Activated CD4-positive, CD25-positive, alpha-beta regulatory T cell treated with anti-CD3 and anti-CD28 coated beads, Interleukin-2, amount 50 U/mL, for 16 hours (primary cell): ENCODE measurements at places on chromosomes 5 and 9.

DNA sequence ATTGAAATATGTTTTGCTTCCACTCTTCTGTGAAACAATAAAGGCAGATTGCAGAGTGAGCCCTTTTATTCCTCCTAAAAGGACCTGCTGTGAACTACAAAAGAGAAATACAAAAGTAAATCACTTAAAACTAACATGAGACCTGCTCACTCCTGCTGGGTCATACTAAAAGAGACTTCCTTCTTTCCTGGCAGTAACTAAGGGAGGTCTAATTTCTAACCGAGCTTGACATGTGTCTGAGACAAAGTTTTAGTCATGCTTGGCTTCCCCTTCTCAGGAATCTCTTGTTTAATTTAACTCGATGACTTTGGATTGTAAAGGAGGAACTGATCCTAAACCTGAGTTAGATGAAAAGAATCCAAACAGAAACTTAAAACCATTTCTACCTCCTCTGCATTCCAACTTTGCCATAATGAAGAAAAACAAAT, 86.4 kb upstream of the CDH6 start:
- DNase-seq = no peak

DNA sequence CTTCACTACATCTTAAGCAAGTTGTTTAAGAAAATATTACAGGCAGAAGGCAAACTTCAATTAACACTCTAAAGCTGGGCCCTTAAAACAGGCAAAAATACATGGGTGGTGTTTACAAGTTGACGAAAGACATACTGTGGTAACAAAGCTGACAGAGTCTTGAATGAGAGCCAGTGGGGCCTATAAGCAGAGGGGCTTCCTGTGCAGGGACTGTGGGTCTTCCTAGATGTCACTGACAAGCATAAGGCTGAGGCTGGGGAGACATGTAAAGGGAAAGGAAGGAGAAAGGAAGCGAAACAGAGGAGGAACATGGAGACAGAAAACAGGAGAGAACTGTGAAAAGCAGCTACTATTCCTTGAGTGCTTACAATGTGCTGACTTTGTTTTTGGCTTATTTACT, 308.0 kb upstream of the RPS23 start:
- no peak for DNase-seq

GRCh38 chr9:99001892-99002291, 58.2 kb downstream of the COL15A1 start:
- no peak for DNase-seq

DNA sequence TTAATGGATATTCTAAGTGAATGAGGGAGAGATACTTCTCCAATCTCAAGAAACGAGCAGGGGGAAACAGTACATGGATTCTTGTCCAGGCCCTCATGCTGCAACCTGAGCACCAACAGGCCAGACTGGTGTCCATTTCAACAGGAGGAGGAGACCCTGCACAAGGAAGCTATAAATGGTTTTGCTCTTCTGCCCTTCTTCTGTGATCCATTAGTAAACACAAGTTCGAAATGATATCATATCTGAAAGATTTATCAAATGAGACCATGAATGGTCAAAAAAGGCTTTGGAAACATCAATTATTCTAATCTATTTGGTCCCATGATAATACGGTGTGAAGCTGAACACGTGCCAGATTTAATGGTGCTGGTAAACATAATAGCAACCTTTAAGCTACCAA, 109.8 kb downstream of the NR6A1 start:
- DNase-seq = no peak

DNA sequence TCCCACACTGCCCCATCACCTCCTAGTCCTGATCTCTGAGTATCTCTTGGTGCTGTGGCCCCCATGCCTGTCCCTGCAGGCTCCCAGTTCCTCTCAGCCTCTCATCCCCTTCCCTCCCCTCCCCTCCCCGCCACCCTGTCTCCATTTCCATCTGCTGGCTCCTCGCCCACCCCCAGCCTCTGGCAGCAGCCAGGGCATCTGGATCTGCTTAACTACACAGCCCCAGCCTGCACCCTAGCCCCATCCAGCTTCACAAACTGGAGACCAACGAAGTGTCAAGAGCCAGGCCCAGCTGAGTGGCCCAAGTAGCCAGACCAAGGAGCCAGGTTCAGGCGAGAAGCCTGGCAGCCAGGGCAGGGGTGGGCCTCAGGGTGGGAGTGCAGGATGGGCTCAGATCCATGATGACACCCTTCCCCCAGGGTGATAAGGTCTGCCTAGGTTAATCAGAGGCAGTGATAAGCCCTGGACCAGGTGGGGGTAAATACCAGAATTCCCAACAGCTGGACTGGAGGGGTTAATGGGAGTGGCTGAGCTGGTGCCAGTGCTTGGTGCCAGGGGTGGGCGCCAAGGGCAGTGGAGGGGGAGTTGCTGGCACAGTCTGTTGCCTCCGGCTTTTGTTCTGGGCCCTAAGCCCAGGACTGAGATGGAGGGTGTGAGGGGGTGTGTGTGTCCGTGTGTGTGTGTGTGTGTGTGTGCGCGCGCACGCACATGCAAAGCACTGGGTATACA, 2.5 kb downstream of the IL11RA start:
- DNase-seq = no peak

GRCh38 chr9:134619983-134620661, 21.5 kb upstream of the COL5A1 start:
- no peak for DNase-seq

DNA sequence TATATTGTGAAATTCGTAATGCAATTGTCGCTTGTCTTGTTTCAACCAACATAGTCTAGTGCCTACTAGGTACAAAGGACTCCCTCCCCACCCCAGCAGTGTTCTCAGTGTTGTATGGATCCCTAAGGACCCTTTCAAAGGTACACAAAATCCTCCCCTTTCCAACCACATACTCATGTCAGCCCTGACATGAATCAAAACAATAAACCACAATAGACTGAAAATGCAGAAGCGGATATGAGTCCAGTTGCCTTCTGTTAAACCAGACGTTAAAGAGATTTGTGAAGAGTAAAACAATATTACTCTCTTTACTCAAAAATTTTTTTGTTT, 82.4 kb upstream of the IFNK start:
- no peak for DNase-seq

- DNase-seq = no peak
Measured at GRCh38 chr9:69801989-69802388, 18.6 kb upstream of the CFAP95 start.

- DNase-seq = no peak
Measured at GRCh38 chr5:96668725-96669124, 6.5 kb downstream of the CAST start.

DNA sequence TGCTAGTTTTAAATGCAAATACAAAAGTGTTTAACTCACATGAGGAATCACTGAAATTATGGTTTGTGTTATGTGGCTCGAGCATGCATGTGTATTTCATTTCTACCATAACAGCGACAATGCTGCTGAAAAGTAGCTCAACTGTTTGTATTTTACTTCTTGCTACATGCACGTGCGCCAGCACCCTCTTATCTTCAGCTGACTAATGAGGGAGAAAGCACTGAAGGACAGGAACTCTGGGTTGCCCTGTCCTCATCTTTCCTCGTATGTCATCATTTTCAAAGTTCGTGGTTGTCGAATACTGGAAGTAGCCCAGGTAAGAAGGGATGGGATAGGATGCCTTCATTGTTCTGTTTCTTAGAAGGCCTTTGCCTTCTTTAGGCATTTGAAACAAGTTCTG, 120.3 kb downstream of the SYK start:
- no peak for DNase-seq

GRCh38 chr9:36163049-36163785, 6.0 kb upstream of the CCIN start:
- no peak for DNase-seq

GRCh38 chr5:87997662-87998061, 271.0 kb downstream of the TMEM161B start:
- no peak for DNase-seq

GRCh38 chr5:170444181-170444580, 55.0 kb upstream of the KCNMB1 start:
- DNase-seq = no peak

GRCh38 chr9:116274293-116274692, 120.7 kb downstream of the PAPPA start:
- DNase-seq = no peak

DNA sequence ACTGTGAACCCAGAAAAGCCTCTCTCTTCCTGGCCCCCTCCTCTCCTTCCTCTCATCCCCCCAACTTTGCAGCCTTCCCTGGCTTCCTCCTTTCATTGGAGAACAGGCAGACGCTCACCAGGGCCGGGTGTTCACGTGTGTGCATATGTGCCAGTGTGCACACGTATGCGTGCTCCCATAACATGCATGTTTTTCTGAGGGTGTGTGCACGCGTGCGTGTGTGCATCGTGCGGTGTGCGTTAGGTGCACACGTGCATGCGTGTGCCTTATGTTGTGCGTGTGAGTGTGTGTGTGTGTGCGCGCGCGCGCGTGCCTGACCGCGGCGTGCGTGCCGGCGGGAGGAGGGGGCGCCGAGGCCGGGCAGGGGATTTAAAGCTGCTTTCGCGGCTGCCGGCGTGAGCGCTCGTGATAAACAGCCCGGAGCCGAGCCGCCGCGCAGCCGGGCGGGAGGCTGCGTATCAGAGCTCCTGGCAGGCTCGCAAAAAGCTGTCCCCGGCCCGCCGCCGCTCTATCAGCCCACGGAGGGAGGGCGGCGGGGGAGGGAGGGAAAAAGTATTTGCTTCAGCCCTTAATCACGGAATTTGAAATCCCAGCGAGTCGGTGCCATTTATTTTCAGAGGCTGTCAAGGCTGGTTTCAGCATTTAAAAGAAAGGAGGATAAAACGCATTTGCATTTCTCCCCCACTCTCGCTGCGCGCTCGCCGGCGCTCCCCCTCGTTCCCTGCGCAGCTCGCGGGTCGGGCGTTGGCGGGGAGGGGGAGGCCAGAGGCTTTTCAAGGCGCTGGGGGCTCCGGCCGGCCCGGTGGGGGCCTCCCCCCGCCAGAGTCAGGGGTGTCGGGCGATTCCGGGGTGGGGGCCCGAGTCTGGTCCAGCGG, 183.9 kb downstream of the C9orf50 start:
- DNase-seq = no peak
